ENCODE measurements at places on chromosomes 7 and 10.

GRCh38 chr7:30998180-30998579 lies 34.4 kb downstream of the GHRHR start:
- no peak for DNase-seq

GRCh38 chr10:114822444-114823076 lies 980 bp downstream of the FHIP2A start:
- DNase-seq: no peak

GRCh38 chr7:55427800-55428199 lies 62.7 kb downstream of the LANCL2 start:
- DNase-seq: no peak

- DNase-seq: no peak
These were observed 219.8 kb downstream of the NEBL start for GRCh38 chr10:20677340-20677739.

DNA sequence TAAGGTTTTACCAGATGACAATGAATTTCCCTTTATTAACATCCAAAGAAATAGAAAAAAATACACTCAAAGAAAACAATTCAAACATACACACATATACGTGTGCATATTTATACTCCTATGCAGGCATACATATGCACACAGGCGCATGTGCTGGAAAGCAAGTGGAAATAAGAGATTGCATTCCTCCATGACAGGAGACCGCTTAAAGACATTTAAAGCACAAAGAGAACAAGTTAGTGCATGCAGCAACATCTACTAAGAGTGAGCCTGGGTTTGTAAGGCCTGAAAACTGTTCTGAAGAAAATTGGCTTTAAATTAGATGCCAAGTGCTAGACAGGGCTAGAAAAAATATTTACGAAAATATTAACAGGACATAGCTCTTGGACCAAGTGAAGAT lies 40.1 kb upstream of the PPP1R17 start:
- DNase-seq: no peak

- no peak for DNase-seq
These were observed 17.8 kb upstream of the MAGI2 start for GRCh38 chr7:79471283-79471682.

DNA sequence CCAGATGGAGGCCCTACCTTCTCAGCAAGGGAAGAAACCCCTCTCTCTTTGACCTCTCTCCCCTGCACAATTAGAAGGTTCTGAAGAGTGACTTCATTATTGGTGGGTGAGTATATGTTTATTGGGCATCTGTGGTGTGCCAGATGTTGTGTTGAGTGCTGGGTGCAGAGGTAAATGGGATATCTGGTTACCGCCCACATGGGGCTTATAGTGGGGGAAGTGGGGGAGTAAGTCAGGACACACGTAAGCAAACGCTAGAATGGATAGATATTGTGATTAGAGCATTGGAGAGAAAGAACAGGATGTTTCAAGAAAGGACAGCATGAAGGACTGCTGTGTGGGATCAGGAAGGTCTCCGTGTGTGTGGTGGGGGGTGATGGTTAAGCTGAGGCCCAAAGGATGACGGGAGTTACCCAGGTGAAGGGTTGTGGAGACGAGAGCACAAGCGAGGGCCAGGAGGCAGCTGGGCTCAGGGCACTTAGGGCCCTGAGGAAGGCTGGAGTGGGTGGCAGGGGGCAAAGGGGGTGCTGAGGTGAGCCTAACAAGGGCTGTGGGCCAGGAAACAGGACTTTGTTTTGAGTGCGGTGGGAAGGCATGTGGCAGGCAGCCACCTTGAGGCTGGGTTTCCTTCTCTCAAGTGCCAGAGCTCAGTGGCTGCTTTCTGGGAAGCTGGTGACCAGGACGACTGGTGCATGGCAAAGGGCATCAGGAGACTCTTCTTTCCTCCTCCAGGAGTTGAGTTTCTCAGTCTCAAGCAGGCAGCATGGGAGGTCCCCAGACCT lies 299.9 kb downstream of the RPS24 start:
- DNase-seq: no peak

Measured in HCT116 (cell line).